WERI-Rb-1 (cell line): ENCODE measurements at places on chromosomes 5 and 9.

- no peak for DNase-seq
These were observed 85.9 kb downstream of the OSMR start for GRCh38 chr5:38931731-38932130.

GRCh38 chr5:139125991-139126390 is 72.2 kb downstream of the SIL1 start:
- DNase-seq, result no peak

DNA sequence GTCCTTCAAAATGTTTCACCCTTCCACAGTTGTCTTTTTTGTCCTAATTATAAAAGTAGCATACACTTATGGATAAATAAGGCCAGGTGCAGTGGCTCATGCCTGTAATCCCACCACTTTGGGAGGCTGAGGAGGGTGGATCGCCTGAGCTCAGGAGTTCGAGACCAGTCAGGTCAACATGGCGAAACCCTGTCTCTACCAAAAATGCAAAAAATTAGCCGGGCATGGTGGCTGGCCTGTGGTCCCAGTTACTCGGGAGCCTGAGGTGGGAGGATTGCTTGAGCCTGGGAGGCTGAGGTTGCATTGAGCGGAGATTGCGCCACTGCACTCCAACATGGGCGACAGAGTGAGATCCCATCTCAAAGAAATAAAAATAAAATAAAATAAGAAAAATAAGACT is 1.6 kb downstream of the C5orf52 start:
- DNase-seq, result no peak

GRCh38 chr5:38447786-38448185 is 108.7 kb downstream of the LIFR start:
- no peak for DNase-seq

- DNase-seq, result no peak
These were observed 40.3 kb upstream of the EQTN start for GRCh38 chr9:27337236-27337635.

DNA sequence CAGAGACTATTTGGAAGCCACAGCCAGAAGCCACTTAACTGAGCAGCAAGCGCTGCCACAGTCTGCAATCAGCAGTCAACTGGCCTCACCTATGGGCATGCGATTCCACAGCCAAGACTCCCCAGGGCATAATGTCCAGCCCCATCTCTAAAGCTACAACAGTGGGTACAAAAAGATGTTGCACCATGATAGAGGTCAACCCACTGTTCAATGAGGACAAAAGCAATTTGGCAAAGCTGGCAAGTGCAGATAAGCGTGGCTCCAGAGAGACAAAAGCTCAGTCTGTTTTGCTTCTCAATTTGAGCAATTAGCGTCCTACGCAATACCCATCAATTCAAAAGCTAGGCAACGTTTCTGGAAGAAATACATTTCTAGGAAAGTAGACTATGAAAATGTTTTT is 3.2 kb downstream of the TAS2R1 start:
- no peak for DNase-seq

- no peak for DNase-seq
These were observed 988 bp downstream of the GFM2 start for GRCh38 chr5:74765929-74766328.

DNA sequence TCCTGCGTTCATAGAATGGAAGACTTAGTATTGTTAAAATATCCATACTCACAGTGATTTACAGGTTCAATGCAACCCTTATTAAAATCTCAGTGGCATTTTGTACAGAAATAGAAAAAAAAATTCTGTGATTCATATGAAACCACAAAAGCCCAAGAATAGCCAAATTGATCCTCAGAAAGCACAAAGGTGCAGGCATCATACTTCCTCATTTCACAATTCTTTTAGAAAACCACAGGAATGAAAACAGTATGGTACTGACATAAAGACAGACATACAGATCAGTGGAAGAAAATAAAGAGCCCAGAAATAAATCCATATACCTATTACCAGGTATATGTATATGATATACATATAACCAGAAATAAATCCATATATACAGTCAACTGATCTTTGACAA is 86.8 kb upstream of the MEGF10 start:
- no peak for DNase-seq

DNA sequence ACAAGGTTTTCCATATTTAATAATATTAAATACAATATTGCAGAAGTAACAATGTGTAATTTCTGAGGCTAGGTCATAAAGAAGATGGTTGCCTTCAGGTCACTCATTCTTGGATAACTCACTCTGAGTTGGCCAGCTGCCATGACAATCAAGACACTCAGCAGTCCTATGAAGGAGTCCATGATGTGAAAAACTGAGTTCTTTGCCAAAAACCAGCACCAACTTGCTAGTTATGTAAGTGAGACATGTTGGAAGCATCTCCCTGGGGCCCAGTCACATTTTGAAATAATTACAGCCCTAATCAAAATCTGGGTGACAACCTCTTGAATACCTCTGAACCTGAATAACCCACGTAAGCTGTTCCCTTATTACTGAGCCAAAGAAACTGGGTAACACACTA is 453.2 kb downstream of the CDH18 start:
- no peak for DNase-seq

- DNase-seq, result peak; percentile 90
These were observed 74.2 kb downstream of the NTNG2 start for GRCh38 chr9:132235894-132236661.

DNA sequence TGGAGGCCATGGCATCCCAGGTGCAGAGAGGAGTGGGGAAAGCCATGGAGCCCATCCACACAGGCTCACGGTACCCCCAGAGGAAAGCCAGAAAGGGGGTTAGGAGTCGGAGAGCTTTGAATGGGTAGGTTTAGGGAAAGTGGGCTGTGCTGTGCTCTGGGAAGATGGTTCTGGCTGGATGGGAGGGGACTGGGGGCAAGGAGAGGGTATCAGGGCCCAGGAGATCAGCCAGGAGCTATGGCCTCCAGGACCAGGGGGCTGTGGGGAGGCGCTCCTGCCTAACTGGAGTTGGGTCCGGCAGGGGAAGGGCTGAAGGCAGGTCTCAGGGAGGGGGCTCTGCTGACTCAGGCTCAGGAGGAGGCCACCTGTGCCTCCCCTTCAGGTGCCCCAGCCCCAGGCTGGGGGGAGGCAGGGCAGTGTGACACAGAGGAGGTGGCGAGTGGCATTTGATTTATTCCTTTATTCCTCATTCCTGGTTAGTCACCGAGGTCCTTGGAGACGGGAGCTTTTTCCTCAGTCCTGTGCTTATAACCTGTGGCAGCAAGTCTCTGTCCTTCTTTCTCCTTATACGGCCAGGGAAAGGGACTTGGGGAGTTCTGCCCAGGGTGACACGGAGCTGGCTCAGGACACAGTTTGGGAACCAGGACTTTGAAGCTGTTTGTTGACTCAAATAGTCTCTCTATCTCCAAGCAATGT is 60.8 kb downstream of the TSTD2 start:
- DNase-seq, result peak; percentile 7

DNA sequence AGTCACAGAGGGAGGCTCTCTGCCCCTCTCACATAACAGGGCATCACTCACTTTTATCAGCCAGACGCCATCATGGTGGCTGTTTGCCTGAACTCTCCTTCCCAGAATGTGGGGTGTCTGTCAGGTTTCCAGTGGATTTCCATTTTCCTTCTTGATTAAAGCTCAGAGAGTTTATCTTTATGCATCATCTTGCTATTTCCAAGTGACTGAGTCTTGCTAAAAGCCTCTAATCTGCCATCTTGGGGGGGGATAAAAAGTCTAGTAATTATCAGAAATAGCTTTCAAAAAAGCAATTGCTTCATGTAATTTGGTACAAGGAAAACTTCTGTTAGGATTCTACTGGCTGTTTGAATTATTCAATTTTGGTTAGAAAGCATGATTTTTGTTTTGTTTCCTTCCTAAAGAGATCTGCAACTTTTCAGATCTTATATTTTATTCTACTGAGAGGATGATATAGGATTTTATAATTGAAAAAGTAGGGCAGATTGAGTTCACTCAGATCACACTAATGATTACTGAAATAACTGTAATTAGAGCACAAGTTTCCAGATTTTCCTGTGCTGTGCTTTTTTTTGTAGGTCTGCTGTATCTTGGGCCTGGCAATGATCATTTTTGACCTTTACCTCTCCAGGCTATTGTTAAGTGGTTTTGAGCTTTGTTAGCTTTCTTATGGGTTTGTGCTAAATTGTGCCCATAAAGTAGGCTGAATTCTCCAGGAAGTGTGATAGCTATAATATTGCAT is 661.5 kb downstream of the TLE4 start:
- DNase-seq, result no peak

DNA sequence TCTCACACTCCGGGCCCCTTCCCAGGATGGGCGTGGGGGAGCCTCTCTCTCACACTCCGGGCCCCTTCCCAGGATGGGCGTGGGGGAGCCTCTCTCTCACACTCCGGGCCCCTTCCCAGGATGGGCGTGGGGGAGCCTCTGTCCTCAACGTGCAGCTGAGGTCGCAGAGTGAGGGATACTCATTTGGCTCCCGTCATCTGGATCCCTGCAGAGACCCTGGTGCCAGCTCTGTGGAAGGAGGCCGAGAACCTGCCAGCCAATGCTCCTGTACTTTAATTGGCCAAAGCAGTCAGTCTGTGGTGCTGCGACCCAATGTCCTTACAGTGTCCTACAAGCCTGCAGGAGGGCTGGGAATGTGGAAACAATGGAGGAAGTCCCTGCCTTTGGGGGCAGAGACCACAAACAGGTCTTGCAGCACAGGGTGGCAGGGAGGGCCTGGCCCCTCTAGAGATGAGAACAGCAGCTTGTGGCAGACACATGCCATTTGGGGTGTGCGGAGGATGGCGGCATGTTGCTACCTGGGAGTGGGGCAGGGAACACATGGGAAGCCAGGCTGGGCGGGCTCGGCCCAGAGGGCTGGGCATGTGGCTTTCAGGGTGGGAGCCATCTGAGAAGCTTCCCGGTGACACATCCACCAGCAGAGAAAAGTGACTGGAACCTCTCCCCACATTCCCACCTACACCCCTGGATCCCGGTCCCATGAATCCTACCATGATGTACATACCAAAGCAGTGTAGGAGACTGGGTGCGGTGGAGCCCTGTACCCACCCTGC is 13.6 kb upstream of the MRNIP start:
- no peak for DNase-seq
